ENCODE measurements at places on chromosomes 3 and 15.

- DNase-seq = no peak
Measured at GRCh38 chr3:20924646-20925385, 738.8 kb upstream of the SGO1 start.

GRCh38 chr15:28456476-28457395 is 76.0 kb downstream of the GOLGA8G start:
- DNase-seq = peak; percentile 15

DNA sequence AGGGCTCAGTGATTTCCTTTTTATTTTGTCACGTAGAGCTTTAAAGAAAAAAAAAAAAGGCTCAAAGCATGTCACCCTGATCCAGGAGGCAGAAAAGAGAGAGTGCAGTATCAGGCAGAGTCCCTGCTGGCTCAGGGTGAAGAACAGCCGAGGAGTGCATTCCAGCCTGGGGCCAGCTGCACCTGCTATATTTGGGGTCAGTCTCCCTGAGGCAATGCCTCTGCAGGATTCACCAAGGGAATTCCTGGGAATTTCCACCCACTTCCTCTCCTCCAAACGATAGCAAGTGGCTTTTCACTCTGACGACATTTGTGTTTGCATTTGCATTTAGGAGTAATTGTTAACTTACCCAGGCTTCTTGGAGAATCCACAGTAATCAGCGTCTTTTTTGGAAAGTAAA is 202.9 kb upstream of the CTNNB1 start:
- no peak for DNase-seq

- DNase-seq = no peak
Measured at GRCh38 chr3:76097589-76097969, 312.2 kb upstream of the ZNF717 start.

DNA sequence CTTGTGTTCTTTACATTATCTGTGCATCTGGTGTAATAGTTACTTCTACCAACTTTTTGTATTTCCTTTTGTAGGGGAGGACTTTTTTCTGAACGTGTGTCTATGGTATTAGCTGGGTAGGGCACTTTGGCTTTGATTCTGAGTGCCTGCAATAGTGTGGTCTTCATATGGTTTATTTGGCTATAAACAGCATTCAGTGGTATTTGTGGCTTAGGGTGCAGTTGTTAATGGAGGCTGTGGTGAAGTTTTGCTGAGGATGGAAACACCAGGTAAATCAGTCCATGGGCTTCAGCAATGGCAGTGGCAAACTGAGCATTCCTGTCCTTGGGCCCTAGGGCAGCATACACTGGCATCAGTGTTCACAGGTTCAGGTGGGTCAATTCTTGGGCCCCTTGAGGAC is 230.6 kb upstream of the CTNNB1 start:
- no peak for DNase-seq

DNA sequence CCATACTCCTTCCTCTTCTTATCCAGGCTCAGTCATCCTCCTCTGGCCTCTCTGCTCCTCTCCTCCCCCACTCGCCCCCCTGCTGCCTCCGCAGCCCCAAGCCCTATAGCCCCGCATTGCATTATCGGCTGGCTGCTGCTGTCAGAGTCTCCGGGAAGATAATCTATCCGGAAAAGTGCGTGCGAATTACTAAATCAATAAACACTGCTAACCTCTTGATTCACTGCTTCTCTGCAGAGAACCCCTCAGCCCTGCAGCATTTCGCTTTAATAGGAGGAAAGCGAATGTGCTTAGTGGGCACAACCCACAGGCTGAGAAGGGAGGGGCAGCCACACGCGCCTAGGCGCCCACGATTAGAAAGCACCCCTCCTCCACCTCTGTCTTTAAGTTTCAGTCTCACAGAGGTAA is 167.6 kb downstream of the ABHD5 start:
- no peak for DNase-seq

- no peak for DNase-seq
Measured at GRCh38 chr3:63349583-63350573, 71.8 kb downstream of the SYNPR start.

- DNase-seq = no peak
Measured at GRCh38 chr3:4222574-4223175, 80.5 kb upstream of the SETMAR start.

- DNase-seq = no peak
Measured at GRCh38 chr3:50139718-50140423, 15.3 kb upstream of the SEMA3F start.

DNA sequence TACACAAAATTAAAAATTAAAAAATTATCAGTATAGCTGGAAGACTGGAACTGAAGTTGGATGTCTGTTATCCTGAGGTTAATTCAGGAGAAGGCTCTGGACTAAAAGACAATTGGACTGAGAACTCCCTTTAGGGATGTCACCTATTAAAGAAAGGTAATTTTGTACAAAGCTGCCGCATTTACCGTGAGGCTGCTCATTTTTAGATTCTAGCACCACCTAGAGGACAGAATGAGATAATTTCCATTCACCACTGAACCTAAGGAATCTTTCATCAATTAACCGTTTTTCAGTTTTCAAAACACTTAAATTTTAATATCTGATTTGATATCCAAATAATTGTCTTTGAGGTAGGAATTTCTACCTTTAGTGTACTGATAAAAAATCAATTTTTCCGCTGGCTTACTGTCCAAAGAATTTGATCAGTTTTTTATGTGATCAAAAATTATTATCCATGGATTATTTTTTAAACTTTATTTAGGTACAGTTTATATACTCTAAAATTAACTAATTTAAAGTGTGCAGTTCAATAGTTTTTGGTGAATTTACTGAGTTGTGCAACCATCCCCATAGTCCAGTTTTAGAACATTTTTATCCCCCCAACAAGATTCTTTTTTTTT is 106.7 kb upstream of the TNIK start:
- DNase-seq = no peak

DNA sequence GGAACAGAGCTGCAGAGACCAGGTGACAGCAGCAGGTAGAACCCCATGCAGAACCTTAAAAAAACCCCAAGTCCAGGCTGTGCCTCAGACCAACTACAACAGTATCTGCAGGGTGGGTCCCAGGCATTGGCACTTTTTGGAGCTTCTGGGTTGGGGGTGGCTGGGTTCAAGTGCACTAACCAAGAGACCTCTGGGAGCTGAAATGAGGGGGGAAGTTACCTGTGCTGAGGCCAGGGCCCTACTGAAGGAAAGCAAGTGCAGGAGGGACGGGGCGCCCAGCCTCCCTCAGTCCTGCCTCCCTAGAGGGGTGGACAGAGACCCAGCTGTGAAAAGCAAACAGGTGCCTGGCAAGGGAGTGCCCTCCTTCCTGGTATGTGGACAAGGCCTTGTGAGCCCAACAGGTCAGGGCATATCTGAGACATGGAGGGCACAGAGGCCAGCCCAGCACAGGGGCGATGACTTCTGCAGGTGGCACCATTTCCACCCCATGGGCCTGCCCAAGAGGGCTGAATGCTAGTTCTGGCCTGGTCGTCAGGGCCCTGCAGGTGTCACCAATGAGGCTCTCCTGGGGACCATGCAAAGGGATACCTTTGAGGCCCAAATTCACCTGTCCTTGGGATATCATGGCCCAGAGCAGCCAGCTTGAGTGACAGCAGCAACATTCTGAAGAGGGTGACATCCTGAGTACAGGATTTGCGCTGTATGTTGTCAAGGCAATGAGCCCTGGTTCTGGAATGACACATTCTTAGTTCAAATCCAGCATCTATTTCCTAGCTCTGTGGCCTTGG is 18.7 kb downstream of the CTSH start:
- no peak for DNase-seq

DNA sequence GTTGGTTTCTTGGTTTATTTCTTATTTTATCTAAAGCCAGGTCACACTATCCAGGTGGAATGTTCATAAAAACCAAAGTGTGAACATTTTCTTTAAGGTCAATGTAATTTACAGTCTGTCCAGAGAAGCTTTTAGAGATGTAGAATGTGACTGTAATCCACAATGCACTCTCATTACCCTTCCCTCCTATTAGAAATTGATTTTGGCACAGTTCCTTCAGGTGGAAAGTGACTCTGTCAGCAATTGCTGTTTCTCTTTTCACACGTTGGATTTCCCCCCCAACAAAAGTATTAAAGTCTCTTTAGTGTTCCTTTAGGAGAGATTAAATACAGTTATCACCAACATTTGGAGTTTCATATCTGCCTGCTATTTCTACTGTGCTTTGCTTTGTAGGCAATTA is 31.6 kb upstream of the COPB2 start:
- no peak for DNase-seq

DNA sequence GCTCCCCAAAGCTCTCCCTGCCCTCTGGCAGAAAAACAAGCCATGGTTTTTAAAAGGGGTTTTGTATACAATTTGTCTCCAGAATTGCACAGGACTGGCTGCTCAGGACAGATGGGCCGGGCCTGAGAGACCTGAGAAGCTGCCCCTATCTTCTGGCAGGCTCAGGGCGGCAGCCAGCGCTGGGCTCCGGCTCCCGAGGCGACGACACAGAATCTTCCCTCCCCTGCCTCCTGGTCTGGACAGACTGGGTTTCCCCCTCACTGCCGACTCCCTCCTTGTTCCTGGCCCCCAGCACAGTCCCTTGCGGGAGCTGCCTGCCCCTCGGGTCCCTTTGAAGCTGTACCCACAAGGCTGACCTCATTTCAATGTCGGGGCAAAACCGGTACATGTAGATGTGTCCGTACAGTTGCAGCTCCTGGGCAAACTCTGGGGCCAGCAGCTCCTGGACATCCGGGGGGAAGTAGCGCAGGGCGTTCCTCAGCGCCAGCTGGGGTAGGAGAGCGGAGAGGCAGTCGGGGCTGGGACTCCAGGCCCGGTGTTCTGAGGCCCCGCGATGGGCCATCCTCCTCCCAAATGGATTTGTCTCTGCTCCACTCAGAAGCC is 7.2 kb downstream of the UROC1 start:
- peak; percentile 32 for DNase-seq

DNA sequence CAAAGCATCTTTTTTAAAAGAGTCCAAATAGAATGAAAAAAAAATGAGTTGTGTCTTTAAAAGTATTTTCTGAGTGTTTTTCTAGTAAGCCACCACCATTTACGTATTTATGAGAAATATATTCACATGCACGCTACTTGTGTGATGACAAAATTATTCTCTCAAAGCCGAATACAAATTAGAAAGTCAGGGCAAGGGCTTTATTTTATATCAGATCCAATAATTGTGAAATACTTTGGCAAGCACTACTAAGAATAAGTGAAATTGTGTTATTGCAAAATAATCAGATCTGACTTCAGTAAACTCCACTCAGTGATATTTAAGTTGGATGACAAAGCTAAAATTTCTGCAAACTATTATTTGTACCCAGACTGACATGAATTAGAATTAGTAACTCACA is 589.3 kb upstream of the KCNMB2 start:
- DNase-seq = no peak

GRCh38 chr15:25899870-25900269 is 36.7 kb upstream of the ATP10A start:
- no peak for DNase-seq

Measured in psoas muscle (tissue), 8 donors.